Activated CD4-positive, alpha-beta T cell treated with anti-CD3 and anti-CD28 coated beads, Interleukin-2, amount 50 U/mL, for 4 hours (primary cell): ENCODE measurements at places on chromosomes 5 and 9.
A peak's percentile ranks its signal among the peaks of the same experiment; 100 is the strongest.

- no peak for DNase-seq
Measured at GRCh38 chr5:83001796-83002381, 75.3 kb downstream of the TMEM167A start.

DNA sequence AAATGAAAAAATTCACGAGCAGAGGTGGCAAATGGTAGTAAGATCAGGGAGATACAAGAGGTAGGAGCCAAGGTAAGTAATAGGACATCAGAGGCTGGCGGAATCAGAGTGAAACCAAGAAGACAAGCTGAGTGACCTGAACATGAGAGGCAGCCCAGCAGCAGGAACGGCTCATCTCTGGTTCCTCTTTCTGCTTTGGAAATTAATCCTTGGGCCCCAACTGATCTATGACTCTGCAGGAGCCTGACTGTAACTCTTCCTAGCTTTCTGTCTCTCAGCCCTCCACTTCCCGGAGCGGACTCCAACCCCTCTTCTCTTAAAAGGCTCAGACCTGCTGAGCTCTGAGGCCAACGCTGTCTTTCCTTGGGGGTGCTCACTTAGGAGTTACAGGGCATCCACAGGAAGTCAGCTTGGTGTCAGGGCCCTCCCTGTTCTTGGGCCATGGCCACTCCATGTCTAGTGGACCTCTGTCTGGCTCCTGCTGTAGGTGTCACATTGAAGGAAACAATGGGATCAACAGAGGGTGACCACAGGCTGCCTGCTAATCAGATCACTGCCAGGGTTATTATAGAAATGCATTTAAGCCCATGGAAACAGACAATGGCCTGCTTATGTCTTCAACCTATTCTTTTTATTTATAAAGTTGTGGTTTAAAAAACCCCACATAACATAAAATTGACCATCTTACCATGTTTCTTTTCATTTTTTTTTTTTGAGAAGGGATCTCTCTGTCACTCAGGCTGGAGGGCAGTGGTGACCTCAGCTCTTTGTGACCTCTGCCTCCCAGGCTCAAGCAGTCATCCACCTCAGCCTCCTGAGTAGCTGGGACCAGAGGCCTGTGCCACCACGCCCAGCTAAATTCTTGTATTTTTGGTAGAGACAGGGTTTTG, 22.5 kb upstream of the SHB start:
- no peak for DNase-seq

DNA sequence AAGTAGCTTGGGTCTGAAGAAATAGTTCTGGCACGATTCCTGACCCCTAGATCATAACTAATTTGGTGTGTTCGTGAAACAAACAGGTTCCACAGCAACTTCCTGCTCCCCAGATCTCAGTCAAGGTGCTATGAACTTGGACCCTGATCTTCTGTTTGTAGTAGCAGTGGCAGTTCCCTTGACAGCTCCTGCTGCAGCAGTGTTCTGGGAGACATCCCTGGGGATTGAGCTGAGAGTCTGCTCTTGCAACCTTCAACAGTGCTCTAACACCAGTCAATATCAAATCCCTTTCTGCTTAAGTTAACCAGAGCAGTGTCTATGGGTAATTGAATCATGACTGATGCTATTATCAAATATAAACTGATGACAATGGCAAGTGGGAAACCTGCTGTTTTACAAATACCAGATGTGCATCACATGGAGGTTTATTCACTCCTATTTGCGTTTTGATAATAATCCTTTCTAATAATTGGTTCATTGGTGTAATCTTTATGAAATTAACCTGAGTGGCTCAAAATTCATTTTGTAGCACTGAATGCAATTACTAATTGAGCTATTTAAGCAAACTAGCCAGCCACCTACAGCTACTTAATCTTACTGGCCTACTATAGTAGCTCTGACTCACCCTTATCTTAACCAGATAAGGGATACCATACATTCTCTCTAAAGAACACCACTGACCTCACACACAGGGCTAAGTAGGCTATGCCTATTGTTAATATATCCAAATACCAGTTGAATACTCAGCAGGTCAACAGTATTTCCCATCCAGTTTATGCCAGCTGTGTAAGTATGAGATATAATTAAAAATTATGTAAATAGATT, 21.9 kb downstream of the KDM4C start:
- DNase-seq = no peak

DNA sequence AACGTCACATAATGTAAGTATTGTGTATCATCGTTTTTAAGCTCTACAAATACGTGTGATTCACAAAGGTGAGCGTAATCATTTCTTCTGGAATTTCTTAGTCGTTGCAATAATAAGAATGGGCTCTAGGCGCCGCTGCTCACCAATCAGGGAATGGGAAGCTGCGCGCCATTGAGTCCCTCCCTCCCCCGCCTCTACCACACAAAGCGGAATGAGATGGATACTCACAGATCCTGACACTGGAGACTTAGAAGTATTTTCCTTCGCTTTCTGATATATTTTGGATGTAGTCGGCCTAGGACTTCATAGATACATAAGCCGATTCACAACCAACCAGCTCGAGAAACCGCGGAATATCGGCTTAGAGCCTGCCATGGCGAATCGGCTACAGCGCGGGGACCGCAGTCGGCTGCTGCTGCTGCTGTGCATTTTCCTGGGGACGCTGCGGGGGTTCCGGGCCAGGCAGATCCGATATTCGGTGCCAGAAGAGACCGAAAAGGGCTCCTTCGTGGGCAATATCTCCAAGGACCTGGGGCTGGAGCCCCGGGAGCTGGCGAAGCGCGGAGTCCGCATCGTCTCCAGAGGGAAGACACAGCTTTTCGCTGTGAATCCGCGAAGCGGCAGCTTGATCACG, at the start of gene PCDHGA11:
Gene PCDHGA11, plus strand, starts transcription at position 197 of the 634 bp plus-strand sequence. Its CDS starts 177 bp downstream, at position 374.
- peak; percentile 18 for DNase-seq

DNA sequence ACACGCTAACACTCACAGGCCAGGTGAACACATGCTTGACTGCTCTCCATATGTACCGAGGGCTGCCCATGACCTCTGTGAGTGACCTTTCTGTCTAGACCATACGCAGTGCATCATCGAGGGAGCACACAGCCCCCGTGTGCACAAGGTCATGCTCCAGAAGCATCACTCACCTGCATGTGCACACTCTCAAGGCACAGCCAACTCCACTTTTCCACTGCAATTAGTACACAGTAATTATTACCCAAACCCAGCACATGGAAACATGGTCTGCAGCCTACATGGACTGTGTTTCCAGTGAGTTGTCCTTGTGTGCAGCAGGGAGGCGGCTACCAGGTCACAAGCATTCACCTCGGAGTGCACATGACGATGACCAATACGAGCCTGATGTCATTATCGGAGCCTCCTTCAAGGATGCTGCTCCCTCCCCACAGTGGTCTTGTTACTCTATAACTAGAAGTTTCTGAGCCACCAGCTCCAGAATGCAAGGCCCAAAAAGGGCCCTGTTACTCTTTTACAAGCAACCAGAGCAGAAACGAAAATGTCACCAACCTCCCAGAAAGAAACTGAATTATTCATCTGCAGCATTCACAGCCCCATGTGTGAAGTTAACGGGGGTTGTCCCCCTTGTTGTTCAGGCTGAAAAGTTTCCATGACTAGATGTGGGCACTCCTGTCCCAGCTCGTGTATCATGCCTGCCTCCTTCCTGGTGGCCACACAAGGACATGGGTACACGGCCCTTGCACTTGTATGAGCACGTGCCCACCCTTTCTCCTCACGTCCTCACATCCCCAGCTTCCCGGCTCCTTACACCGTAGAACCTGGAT, 31.2 kb downstream of the SEMA4D start:
- DNase-seq = peak; percentile 34

DNA sequence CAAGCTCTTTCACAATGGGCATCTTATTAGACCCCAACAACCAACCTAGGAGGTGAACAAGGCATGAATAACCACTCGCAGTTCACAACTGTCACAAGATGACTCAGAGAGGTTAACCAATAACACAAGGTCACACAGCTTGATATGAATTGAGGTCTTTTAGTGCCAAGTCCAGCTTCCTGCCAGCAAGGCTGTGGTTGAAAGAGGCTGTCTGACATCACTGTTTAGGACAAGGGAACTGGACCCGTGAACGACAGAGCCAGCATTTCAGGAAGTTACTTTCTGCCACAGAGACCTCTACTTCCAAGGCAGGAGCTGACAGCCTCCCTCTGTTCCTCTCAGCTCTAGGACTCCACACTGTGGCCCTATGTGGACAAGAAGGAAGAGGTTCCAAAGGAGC, 53.4 kb upstream of the ALDH1B1 start:
- no peak for DNase-seq

- no peak for DNase-seq
Measured at GRCh38 chr5:14006823-14007520, 62.5 kb upstream of the DNAH5 start.

DNA sequence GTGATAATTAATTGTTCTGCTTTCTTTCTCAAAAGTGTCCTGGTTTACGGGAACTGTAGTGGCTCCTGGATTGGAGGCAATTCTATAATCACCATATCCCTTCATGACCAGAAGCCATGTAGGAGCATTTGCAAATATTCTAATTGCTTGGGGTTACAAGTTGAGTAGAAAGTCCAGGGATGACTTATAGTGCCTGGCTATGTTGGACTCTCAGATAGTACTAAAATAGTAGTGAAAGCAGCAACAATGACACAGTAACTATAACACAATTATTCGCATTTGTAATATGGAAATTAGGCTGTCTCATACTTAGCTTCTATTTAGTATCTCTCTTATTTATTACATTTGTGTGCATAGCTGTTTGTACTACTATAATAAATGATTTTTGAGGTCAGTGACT, 712.5 kb upstream of the GRAMD2B start:
- DNase-seq = no peak

DNA sequence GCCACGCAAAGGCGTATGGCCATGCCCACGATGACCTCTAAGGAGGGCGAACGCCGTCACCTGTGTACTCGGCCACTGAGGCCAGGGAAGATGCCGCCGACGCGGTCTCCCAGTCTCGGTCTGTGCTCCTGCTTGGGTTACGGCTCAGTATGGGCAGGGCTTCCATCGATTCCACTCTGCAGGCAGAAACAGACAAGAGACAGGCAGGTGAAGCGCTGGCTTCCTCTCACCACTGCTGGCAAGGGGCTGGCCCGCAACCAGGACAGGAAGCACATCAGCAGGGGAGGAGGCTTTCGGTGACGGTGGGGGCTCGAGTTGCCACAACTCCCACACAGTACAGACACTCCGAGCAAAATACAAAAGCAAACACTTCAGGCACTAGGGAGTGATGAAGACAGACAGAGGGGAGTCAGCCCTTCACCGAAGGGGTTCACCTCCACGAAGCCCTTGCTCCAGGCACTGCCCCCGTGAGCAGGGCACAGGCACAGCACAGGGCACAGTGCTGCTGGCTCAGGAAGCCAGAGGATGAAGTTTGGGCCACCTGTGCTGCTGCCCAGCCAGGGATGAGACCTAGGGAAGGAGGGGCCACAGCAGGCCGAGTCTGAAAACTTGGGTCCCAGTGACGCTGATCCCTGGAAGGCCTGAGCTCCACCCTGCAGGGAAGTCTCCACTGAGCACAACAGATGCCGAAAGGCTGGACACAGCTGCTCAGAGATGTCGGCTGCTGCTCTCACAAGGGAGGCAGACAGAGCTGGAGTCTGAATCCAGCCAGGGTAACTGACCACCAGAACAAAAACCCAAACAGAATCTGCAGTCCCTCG, 91.3 kb downstream of the CAMSAP1 start:
- DNase-seq = no peak
